ENCODE measurements at places on chromosomes 3 and 15. TPM values are rescaled to one million over a fixed set of nuclear protein-coding genes. Genes with fewer than 3 reads are reported as not detected.

DNA sequence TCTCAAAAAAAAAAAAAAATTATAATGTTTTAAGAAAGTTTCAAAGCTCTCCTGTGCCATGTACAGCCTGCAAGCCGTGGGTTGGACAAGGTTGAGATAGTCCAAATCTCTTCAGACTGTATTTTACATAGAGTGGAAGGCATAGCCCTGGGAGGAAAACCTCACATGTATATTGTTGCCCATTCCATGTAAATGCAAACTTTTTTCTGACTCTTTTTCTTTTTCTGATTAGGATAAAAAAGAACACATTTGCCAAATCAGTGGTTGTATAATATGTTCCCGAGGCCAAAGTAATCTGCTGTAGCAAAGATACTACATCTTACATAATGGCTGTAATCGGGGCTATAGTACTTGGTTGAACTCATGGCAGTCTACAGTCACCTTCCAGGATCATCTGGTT, 35.7 kb upstream of the UBL7 start:
- H3K4me1 ChIP-seq = no peaks in the 10 kb centered on the region
- H3K27me3 ChIP-seq = no peaks in the 10 kb centered on the region
- no peaks in the 10 kb centered on the region for H3K36me3 ChIP-seq
- DNase-seq = no peak
- no peak overlapping the region for H3K27ac ChIP-seq
- no peak overlapping the region for H3K4me3 ChIP-seq

DNA sequence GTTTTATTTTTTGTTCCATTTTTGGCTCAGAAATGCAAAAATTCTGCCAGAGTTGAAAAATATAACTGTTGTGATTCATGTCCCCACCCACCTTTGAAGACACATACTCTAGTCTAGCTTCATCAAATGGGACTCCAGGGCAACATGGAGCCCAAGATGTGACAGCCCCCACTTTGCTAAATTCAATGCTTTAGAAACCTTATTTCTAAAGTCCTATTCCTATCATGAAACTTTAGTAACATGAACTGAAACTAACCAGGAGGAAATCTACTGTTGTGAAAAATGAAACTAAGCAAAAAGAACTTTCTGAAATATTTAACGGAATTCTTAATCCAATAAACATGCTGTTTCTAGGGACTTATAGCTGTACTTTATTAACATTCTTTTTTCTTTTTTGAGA, 20.3 kb downstream of the UBP1 start:
- H3K4me3 ChIP-seq = no peak overlapping the region
- H3K27me3 ChIP-seq = no peaks in the 10 kb centered on the region
- H3K36me3 ChIP-seq = peaks cover 76% of the 10 kb centered on the region
- peaks cover 3% of the 10 kb centered on the region for H3K4me1 ChIP-seq
- DNase-seq = no peak

The LHFPL4 gene
- total RNA-seq = 0.36 TPM

DNA sequence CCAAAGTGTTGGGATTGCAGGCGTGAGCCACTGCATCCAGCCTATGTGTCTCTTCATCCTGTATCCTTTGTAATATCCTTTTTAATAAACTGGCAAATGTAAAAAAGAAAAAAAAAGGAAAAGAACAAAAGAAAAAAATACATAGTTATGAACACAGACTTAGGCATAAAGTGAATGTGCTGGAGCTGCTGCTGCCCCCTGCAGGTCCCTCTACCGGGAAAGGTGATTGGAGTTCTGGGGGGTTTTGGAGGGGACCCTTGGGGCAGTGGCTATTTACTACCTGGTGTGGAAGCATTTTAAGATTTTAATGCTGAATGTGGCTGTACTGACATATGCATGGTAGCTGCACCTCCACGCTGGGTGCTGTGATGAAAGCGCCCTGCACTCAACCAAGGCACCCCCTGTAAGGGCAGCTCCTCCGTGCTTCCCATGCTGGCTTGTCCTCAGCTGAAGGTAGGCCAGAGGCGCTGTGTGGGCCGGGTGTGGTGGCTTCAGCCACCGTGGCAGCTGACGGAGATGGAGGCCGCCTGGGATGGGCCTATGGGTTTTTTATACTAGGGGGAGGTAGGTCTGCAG, 49.9 kb downstream of the RPLP1 start:
- no peak for DNase-seq
- no peaks in the 10 kb centered on the region for H3K36me3 ChIP-seq
- no peaks in the 10 kb centered on the region for H3K4me1 ChIP-seq
- H3K27me3 ChIP-seq = no peaks in the 10 kb centered on the region
- H3K27ac ChIP-seq = no peak overlapping the region

The GABRR3 gene
- total RNA-seq = not detected

The HPS3 gene
- 16.4 TPM for total RNA-seq

The KBTBD12 gene
- 3.0 TPM for total RNA-seq

- H3K36me3 ChIP-seq = no peaks in the 10 kb centered on the region
- no peak overlapping the region for H3K27ac ChIP-seq
- peaks cover 2% of the 10 kb centered on the region for H3K27me3 ChIP-seq
- no peak for DNase-seq
Observed at GRCh38 chr15:88276821-88277410, 20.4 kb upstream of the NTRK3 start.

DNA sequence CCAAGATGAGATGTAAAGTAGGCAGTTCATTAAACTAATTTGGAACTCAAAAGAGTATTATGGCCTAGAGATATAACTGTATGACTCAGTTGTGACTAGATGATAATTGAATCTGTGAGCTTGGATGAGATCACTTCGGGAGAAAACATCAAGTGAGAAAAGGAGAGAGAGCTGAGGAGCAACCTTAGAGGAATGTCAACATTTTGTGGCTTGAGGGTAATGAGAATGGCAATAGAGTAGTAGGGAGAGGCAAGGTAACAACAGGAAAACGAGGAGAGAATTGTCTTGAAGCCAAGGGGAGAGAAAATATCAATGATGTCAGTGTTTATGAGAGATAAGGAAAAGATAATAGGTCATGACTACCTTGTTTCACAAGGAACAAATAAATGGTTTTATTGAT, 580.2 kb downstream of the NLGN1 start:
- H3K36me3 ChIP-seq = no peaks in the 10 kb centered on the region
- no peak for DNase-seq
- no peak overlapping the region for H3K4me3 ChIP-seq
- no peak overlapping the region for H3K27ac ChIP-seq
- H3K27me3 ChIP-seq = no peaks in the 10 kb centered on the region
- H3K4me1 ChIP-seq = no peaks in the 10 kb centered on the region

The IQCF6 gene
- not detected for total RNA-seq

DNA sequence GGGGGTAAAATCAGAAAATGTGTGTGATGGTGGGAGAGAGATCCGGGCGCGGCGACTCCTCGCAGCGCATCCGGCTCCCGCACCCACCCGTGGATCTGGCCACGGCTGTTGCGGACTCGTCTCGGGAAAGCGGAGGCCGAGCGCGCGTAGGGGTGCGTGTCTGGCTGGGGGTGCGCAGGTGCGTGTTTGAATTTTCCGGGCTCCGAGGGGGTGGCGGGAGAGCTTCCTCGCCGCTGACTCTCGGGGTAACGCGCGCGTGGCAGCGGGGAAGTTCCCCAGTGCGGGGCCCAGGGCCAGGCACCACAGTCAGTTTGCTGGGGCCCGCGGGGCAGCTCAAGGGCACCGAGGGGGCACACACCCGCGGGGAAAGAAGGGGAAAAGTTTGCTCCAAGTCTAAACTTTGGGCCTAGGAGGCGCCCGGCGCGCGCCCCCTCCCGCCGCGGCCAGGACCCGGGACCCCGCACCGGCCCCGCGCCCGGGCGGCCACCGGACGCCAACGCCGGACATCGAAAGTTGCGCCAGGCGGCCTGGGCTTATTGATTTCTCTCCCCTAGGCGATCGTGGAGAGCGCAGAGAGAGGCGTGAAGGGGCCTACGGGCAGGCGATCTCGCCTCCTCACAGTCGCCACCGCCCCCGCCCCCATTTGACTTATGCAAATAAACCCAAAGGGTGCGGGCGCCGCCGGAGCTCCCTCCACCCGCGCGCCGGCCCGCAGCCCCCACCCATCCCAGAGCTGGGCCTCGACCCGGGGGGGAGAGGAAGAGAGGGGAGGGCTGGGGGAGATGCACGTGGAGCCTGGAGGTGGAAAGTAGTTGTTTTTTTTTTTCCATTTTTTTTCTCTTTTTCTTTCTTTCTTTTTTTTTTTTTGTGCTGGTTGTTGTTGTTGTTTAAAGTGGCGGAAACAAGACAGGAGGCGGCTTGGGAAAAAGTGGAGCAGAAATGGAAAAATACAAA, 639 bp downstream of the FOXP1 start:
- no peaks in the 10 kb centered on the region for H3K4me1 ChIP-seq
- H3K4me3 ChIP-seq = peak overlapping the region; percentile 91
- no peaks in the 10 kb centered on the region for H3K27me3 ChIP-seq
- no peaks in the 10 kb centered on the region for H3K36me3 ChIP-seq

DNA sequence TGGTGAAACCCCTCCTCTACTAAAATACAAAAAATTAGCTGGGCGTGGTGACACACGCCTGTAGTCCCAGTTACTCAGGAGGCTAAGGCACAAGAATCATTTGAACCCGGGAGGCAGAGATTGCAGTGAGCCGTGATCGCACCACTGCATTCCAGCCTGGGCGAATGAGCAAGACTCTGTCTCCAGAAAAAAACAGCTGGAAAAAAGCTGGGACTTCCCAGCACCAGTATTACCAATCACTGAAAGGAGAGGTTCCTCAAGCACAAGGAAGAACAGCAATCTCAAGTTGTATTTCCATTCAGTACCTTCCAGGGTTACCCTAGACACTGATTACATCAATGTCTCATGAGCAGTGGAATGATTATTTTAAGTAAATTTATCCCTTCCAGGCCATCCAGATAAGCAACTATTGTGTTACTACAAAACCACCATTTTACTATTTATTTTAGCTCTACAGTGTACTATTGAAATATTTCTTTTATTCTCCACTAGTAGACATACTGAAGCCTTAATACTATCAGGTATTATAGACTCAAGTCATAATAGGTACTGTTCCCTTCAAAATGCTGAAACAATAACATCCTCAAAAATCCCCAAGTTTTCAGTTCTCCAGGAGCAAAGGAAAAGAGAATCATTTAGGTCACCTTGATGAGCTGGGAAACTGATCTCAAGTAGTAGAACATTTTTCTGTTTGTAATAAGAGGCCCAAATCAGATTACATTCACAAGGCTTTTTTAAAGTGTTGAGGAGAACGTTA, 54.8 kb upstream of the VGLL4 start:
- DNase-seq = no peak
- no peak overlapping the region for H3K4me3 ChIP-seq
- peaks cover 6% of the 10 kb centered on the region for H3K4me1 ChIP-seq
- no peaks in the 10 kb centered on the region for H3K36me3 ChIP-seq

GRCh38 chr3:21718161-21718765, 32.7 kb downstream of the ZNF385D start:
- H3K36me3 ChIP-seq = no peaks in the 10 kb centered on the region
- no peaks in the 10 kb centered on the region for H3K27me3 ChIP-seq
- no peak for DNase-seq
- H3K4me1 ChIP-seq = no peaks in the 10 kb centered on the region
- no peak overlapping the region for H3K27ac ChIP-seq
- H3K4me3 ChIP-seq = no peak overlapping the region

GRCh38 chr3:186870421-186871201, 28.1 kb downstream of the ADIPOQ start:
- no peak overlapping the region for H3K4me3 ChIP-seq
- no peaks in the 10 kb centered on the region for H3K36me3 ChIP-seq
- H3K4me1 ChIP-seq = no peaks in the 10 kb centered on the region
- DNase-seq = no peak
- H3K27ac ChIP-seq = no peak overlapping the region
- H3K27me3 ChIP-seq = no peaks in the 10 kb centered on the region

DNA sequence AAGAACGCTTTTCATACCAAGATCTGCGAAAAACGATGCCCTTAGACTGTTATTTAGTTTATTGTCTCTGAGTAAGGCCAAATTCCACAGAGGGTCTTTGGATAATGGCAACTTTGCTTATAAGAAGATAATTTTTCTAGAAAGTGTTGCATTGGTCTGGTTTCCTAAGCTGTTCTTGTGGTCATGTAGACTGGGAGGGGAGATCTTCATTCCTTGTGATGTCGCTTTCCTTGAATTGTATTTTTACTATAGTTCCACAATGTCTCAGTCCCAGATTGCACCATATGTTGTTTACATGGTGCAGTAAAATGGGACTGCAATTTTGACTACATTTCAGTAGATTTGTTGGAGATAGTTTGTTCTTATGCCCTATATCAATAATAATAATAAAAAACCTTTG, 28.8 kb upstream of the ST3GAL6 start:
- no peak for DNase-seq
- H3K27ac ChIP-seq = peak overlapping the region; percentile 68
- H3K27me3 ChIP-seq = no peaks in the 10 kb centered on the region

- H3K36me3 ChIP-seq = no peaks in the 10 kb centered on the region
- no peaks in the 10 kb centered on the region for H3K4me1 ChIP-seq
- H3K27ac ChIP-seq = no peak overlapping the region
- no peak overlapping the region for H3K4me3 ChIP-seq
- no peaks in the 10 kb centered on the region for H3K27me3 ChIP-seq
- no peak for DNase-seq
Observed at GRCh38 chr15:52071570-52071969, 41.0 kb downstream of the BCL2L10 start.

- H3K27ac ChIP-seq = peak overlapping the region; percentile 68
- H3K27me3 ChIP-seq = no peaks in the 10 kb centered on the region
- H3K4me1 ChIP-seq = peaks cover 73% of the 10 kb centered on the region
- DNase-seq = no peak
- no peaks in the 10 kb centered on the region for H3K36me3 ChIP-seq
Observed at GRCh38 chr3:37944391-37944842, 46.2 kb upstream of the VILL start.

The ZDHHC23 gene
- total RNA-seq = 1.4 TPM

The ELL3 gene
- 6.4 TPM for total RNA-seq

The HIGD2B gene
- total RNA-seq = not detected

GRCh38 chr15:38424101-38424552, 29.8 kb upstream of the FAM98B start:
- no peaks in the 10 kb centered on the region for H3K4me1 ChIP-seq
- no peak for DNase-seq
- no peak overlapping the region for H3K4me3 ChIP-seq
- H3K36me3 ChIP-seq = no peaks in the 10 kb centered on the region
- no peak overlapping the region for H3K27ac ChIP-seq
- H3K27me3 ChIP-seq = no peaks in the 10 kb centered on the region

GRCh38 chr3:133525435-133525834, 48.1 kb upstream of the CDV3 start:
- no peaks in the 10 kb centered on the region for H3K36me3 ChIP-seq
- no peak overlapping the region for H3K4me3 ChIP-seq
- no peaks in the 10 kb centered on the region for H3K27me3 ChIP-seq
- no peaks in the 10 kb centered on the region for H3K4me1 ChIP-seq

GRCh38 chr15:99657996-99658395, 75.2 kb downstream of the LYSMD4 start:
- no peak overlapping the region for H3K27ac ChIP-seq
- H3K27me3 ChIP-seq = no peaks in the 10 kb centered on the region
- H3K4me3 ChIP-seq = no peak overlapping the region
